GM23338 (cell line): ENCODE measurements at places on chromosomes 3 and 15.

GRCh38 chr3:65128346-65128745 is 440.5 kb upstream of the ADAMTS9 start:
- DNase-seq, result no peak

DNA sequence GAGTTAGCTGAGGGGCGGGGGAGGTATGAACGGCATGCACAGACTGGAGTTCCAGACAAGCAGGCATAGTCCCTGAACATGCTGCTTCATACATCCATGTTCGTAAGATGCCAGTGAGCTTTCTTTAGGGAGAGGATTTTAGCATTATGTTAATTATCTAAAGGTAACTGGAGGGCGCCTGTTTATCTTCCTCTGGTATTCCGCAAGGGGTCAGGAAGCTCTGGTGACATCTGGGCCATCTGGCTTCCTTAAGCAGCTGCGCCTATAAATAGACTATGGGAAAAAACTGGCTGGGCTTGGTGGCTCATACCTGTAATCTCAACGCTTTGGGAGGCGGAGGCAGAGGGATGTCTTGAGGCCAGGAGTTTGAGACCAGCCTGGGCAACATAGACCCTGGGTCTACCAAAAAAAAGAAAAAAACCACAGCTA is 1.5 kb upstream of the FBXO22 start:
- DNase-seq, result peak; percentile 97

DNA sequence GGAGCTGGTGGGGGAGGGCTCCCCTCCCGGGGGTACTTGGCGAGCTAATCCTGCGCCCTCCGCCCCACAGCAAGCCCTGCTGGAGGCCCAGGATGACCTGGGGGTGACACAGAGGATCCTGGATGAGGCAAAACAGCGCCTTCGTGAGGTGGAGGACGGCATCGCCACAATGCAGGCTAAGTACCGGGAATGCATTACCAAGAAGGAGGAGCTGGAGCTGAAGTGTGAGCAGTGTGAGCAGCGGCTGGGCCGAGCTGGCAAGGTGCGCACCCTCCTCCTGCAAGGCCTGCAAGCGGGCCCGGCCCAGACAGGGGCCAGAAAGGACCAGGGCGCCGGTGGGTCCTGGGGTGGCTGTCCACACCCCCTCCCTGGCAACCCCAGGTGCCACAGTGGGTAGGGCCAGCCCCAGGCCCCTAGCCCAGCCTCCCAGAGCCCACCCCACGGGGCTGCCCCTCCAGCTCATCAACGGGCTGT is 56.5 kb downstream of the SEMA3G start:
- DNase-seq, result peak; percentile 80

DNA sequence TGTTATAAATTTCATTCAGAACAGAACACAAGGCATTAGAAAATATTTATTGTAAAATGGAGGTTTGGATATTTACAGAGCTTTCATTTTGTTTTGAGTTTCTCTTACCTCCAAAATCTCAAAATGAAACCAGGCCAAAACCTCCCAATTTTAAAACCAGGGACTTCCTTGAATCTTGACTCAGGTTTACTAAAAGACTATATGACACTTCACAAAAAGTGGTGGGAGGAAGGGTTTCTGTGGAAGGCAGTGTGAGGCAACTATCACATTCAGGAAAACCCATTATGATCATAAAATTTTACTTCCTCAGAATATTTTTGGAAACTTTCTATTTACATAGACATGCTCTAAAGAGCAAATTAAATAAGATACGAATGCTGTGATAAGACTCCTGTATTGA is 205.8 kb upstream of the EOMES start:
- no peak for DNase-seq

- DNase-seq, result no peak
Measured at GRCh38 chr3:196135693-196136639, 54.1 kb upstream of the TFRC start.

GRCh38 chr15:41967506-41968206 is 4.7 kb downstream of the EHD4 start:
- no peak for DNase-seq

DNA sequence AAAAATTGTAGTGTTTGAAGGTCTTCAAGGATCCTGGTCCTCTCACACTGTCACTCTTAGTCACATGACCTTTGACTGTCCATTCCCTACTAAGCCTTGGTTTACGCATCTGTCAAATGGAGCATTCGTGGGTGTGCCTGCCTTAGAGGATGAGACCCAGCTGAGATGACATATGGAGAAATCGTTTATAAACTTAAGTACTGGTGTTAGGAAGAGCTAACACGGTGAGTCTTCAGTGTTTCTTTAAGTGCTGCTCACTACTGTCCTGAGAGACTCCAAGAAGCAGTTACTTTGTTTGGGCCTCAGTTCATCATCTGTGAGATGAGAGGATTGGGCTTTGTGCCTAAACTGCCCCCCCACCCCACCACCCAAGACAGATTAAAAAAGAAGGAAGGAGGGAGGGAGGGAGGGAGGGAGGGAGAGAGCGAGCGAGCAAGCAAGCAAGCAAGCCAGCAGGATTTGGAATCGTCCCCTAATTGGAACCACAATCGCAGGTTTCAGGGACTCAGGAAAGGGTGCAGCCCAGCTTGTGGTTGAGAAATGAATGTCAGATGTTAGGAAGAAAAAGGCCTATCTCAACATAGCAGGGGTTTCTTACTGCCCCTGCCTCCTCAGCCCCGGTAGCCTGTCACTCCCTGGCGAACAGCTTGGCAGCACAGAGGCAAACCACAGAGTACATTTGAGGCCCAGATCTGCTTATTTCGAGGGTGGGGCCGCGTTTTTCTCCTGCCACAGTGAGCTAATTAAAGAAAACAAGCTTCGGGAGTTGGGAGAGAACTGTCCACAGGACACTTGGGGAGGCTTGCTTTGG is 32.7 kb downstream of the SMAD3 start:
- DNase-seq, result no peak
